Mucosa of descending colon (tissue), 3 donors: ENCODE measurements at places on chromosomes 16 and 17. TPM values are rescaled to one million over a fixed set of nuclear protein-coding genes. Genes with fewer than 3 reads are reported as not detected.

Gene NME3
- 49.1 TPM for total RNA-seq

Gene CACNG5
- total RNA-seq: not detected

Gene SGSM2
- 29.1 TPM for total RNA-seq

Gene TP53TG3
- total RNA-seq: not detected

Gene ASPHD1
- 1.9 TPM for total RNA-seq

Gene SLFN11
- 10.3 TPM for total RNA-seq
